ENCODE measurements at places on chromosomes 16 and 17.

- no peak for DNase-seq
Observed at GRCh38 chr17:37610971-37611370, 1.8 kb upstream of the SYNRG start.

DNA sequence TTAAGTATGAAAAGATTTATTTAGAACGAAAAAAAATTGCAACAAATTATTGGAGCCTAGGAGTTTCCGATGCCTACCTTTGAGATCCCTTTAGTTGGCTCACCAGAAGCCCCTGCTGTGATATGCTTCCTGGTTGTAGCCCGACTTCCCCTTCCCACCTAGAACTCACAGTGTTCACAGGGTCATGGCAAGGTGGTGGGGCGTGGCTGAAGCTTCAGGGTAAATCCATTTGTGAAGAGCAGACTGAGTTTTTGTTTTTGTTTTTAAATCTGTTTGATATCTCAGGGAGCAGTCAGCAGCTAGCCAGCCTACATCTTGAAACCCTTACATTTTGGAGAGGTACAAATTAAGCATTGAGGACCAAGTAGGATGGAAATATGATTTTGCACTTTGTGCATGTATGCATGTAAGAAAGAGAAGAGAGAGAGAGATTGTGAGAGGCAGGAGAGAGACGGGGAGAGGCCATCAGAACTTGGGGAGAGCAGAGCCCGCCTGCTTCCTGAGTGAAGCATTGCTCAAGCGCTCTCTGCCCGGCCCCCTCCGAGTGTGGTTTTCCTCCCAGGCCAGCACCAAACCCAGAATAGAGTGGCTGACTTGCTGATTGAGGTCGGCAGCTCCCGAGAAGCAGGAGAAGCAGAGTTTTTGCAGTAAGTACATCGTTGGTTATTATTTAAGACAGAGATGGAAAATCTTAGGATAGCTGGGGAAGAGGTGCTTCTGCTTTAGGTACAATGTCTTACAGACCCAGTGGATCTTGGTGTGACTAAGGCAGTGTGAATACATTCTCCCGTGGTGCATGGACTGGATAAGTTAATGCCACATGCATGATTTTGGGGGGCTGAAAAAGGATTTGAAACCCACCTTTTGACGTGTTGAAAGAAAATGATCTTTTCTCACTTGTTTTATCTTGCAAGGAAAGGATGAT is 64.2 kb downstream of the SPECC1 start:
- no peak for DNase-seq

GRCh38 chr17:45098869-45099616 is 33.3 kb downstream of the PLCD3 start:
- DNase-seq: peak; percentile 89

- DNase-seq: no peak
Observed at GRCh38 chr16:74268372-74268782, 28.2 kb upstream of the PSMD7 start.

- no peak for DNase-seq
Observed at GRCh38 chr16:81549547-81550431, 105.2 kb downstream of the CMIP start.

GRCh38 chr17:6306820-6307219 is 128.1 kb downstream of the AIPL1 start:
- no peak for DNase-seq

DNA sequence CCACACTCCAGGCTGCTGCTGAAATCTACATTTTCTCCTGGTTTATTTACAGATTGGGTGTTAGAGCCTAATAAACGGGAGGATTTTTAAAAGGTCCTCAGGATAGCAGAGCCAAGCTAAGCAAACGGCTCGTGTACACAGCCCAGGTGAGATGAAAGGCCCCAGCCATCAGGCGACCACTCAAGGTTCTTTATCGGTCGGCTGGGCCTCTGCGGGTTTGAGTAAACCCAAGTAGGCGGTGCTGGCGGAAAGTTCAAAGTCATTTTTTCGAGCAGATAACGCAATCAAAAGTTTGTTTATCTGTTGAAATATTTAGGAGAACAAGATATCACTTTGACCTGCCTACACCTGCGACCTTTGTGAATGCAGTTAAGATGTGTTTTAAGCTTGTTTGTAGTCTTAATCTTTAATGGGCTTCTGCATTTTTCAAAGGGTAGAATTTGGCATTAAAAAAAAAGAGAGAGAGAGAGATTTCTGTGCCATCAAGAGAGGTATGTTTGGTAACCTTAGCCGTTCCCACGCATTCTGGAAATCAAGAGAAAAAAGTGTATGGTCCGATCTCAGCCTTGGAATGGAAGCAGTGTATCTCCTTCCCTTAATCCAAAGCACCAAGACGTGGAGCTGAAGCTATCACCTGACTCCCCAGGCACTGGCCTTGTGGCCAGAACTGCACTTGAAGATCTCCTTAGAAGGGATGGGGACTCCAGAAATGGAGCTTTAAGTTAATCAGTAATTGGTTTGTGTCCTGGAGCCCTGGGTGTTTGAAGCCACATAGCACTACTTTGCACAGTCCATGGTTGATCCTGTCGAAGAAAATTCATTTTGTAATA is 301.7 kb upstream of the IRX5 start:
- no peak for DNase-seq

GRCh38 chr16:29994600-29995323 is 655 bp downstream of the HIRIP3 start:
- no peak for DNase-seq

- no peak for DNase-seq
Observed at GRCh38 chr17:29514792-29515191, 52.0 kb downstream of the ABHD15 start.

DNA sequence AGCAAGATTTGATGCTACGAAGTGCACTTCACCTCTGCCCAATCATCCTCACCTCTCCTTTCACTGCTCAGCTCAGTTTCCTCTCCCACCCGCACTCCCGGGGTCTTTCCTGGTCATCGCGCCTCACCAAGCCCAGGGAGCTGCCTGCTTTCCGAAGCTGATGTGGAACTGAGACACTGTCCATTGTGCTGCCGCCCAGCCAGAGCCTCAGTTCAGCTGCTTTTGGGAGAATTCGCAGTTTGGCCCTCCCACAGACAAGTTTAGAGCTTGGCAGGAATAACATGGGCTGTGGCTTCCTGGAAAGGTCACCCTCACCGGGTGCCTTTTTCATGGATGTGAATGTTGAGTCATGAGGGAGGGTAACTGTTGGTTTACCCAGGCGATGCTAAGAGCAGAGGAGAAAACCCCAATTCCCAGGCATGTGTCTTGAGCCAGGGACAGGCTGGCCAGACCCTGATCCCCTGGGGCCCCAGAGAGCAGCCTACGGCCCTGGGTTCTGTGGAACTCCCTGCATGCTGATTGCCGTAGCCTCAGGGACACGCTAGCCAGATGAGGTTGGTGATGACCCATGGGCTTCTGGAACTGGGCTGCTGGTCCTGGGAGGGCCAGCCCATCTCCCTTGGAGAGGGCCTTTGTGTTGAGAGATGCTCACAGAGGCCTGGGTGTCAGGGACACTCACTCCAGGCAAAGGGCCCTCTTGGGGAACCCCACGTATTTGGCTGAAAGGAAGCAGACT is 1687.5 kb downstream of the TP53TG3F start:
- no peak for DNase-seq

GRCh38 chr16:50500171-50500874 is 47.9 kb upstream of the NKD1 start:
- no peak for DNase-seq

- no peak for DNase-seq
Observed at GRCh38 chr16:502179-502943, 25.2 kb upstream of the CAPN15 start.

GRCh38 chr17:75846692-75847613 is 2.7 kb upstream of the UNC13D start:
- DNase-seq: no peak

GRCh38 chr16:84791088-84791487 is 28.7 kb upstream of the CRISPLD2 start:
- DNase-seq: no peak

- no peak for DNase-seq
Observed at GRCh38 chr16:67025210-67025550, 3.8 kb upstream of the CBFB start.

DNA sequence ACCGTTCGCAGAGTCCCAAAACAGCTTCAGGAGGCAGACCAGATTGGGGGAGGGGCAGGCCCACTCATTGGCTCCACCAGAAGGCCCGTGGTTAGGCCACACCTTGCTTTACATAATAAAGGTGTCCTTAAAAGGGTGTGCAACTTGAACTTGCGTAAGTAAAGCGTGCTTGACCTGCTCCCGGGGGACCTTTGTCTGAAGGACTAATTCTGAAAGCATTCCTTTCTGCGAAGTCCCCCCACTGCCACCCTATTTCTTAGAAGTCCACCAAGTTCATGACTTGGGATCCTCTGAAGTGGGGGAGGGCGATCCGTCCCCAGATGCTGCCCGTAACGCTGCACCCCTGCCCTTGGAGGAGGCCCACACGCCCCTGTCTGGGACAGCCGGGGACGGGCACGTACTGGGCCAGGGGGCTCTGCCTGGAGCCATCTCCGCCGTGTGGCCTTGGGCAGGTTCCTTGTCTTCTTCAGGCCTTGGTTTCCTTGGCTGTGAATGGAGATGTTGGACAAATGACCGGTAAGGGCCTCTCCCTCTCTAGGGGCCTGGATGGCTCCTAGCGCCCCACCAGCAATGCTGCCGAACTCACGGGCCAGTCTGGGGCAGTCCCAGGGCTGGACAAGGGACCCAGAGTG is 823 bp upstream of the ZNF469 start:
- peak; percentile 58 for DNase-seq

All from T47D (cell line).